PC-3 (cell line): ENCODE measurements at places on chromosomes 16 and 17. TPM values are rescaled to one million over a fixed set of nuclear protein-coding genes. Genes with fewer than 3 reads are reported as not detected.

The ANKS4B gene
- not detected in 2 replicates for total RNA-seq

GRCh38 chr17:61205401-61205800 lies 194.2 kb upstream of the TBX2 start:
- no peak for DNase-seq

DNA sequence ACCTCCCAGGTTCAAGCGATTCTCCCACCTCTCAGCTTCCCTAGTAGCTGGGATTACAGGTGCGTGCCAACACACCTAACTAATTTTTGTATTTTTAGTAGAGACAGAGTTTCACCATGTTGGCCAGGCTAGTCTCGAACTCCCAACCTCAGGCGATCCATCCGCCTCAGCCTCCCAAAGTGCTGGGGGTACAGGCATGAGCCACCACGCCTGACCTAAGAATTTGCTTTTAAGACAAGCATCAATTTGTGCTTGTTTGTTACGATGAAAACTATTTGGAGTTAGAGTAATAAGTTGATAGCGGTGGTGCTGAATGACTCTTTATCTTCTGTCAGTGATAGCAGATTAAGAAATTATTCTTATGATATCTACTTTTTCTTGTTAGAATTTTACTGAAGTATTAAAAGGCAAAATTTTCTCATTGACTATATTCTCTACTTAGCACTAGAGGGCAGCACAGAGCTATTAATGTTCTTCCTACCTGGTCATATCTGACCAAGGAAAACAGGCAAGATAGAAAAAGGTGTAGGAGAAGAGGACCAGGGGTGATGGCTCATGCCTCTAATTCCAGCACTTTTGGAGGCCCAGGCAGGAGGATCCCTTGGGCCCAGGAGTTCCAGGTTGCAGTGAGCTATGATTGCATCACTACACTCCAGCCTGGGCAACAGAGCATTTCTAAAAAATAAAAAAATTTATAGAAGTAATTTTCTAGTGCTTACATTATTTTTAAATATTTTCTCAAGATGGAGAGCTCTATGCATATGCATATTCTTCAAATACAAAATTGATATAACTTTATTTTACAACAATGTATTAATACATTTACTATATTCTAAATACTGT lies 24.5 kb downstream of the STXBP4 start:
- DNase-seq, result peak; percentile 82

- no peak for DNase-seq
These were observed 233.6 kb downstream of the SEC14L1 start for GRCh38 chr17:77374170-77374936.
